Calu3 (cell line): ENCODE measurements at places on chromosomes 16 and 17.

DNA sequence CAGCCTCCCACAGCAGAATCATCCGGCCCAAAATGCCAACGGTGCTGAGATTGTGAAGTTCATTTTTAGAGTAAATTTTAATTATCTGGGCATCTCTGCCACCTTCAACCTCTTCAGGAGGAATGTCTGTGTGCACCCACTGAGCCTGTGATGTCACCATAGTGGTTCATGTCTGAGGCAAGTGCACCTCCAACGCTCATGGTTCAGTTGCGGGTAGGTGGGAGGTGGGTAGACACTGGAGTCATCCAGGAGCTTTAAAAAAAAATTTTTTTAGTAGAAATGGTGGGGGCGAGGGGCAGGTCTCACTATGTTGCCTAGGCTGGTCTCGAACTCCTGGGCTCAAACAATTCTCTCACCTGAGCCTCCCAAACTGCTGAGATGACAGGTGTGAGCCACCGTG is 1.9 kb downstream of the FLYWCH1 start:
- no peak for DNase-seq

GRCh38 chr16:65944361-65944760 is 422.1 kb upstream of the CDH5 start:
- DNase-seq: no peak

DNA sequence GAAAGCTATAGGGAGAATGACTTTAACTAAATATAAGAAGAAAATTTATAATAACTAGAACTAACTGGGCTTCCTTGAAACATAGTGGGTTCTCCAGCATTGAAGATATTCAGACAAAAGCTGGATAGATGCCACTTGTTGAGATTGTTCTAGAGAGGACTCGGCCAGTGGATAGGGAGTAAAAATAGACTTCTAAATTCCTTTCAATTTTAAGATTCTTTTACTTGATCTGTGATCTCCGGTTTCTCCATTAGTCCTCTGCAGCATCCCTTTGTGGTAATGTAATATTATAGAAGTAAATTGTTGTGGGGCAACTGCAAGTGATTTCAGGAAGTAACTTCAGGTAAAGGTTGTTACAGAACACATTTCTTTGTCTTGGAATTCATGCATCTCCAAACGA is 10.3 kb upstream of the RARA start:
- no peak for DNase-seq

DNA sequence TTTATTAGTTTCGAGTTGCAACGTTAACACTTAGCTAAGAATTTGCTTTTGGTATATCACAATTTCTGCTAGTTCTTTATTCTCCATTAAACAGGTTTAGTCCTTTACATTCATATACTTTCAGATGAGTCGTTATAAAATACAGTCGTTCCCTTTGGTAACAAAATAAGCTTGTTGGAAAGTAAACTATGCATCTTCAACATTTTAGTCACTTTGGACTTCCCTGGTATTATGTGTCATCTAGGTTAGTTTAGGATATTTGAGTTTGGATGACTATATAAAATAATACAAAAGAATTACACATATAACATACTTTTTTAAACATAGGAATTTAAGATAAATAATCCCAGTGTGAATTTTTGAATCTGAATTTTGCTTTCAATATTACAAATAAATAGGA is 351.5 kb downstream of the BCAS3 start:
- DNase-seq: no peak

DNA sequence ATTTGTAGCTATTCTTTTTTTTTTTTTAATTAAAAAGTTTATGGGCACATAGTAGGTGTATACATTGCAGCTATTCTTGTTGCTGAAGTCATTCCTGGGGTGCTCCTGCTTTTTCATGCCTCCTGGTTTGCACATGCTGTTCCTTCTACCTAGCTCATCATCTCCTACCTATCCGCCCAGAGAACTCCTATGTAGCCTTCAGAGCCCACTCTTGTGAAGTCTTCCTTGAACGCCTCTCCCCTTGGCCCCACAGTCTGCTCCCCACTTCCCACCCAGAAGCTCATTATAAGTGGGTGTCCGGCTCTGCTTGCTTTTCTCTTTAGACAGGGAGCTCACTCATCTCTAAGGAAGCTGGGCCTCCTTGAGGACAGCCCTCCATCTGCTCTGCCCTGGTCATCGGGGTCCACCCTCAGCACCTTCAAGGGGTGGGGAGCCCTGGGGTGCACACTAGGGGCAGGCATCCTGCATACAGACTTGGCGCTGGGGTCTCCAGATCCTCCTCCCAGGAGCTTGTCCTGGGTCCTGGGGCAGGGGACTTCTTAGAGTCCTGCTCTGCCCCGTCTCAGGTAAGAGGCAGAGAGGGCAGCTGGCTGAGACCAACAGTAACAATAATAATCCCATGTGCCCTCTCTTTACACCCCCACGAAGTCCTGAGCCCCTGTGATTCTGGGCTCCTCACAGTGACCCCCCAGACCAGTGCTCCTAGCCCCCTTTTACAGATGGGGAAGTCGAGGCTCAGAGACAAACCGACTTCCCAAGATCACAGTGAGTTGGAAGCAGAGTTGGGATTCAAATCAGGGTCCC is 3.5 kb upstream of the B9D1 start:
- no peak for DNase-seq

GRCh38 chr17:6303664-6304063 is 131.3 kb downstream of the AIPL1 start:
- peak; percentile 21 for DNase-seq

DNA sequence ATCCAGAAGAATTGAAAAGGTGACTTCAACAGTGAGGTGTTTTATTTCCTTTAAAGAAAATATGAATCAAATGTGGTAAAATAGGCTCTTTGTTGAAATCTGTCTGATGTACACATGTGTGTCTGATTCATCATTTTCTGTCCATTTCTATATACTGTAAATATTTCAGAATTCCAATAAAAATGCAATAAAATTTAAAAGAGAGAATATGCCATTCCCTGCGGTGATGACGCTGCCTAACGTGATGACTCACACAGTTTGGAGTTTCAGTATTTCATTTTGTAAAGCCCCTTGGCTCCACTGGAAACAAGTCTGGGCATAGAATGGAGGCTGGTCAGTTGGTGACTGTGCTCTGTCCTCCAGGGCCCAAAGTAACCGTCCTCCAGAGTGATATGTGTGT is 482.5 kb upstream of the CDH5 start:
- no peak for DNase-seq

DNA sequence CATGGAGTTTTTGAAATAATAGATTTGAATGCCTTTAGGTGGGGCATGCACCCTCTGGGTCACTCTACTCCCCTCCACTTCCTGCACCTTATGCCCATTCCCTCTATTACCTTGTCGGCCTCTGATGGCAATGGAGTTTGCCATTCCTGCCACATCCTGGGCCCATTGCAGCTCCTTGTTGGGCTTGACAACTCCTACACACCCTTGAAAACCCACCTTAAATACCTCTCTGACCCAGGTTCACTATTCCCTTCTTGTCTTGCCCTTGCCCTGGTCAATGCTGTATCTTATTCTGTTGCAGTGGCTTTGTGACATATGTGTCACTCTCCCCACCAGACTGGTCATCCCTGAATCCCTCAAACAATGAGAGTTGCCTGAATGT is 2.4 kb downstream of the CCR7 start:
- no peak for DNase-seq
